ENCODE measurements at places on chromosomes 16 and 17. TPM values are rescaled to one million over a fixed set of nuclear protein-coding genes. Genes with fewer than 3 reads are reported as not detected.

The TPSG1 gene
- total RNA-seq: 0.52 TPM

The HOXB9 gene
- not detected for total RNA-seq

The ABCA9 gene
- total RNA-seq: 36.6 TPM

The CKLF gene
- 25.4 TPM for total RNA-seq

The OSGIN1 gene
- 6.8 TPM for total RNA-seq

The KRT39 gene
- not detected for total RNA-seq

The KRTAP2-3 gene
- not detected for total RNA-seq

The SLC25A39 gene
- total RNA-seq: 47.0 TPM
